ENCODE measurements at places on chromosomes 1 and 21.

DNA sequence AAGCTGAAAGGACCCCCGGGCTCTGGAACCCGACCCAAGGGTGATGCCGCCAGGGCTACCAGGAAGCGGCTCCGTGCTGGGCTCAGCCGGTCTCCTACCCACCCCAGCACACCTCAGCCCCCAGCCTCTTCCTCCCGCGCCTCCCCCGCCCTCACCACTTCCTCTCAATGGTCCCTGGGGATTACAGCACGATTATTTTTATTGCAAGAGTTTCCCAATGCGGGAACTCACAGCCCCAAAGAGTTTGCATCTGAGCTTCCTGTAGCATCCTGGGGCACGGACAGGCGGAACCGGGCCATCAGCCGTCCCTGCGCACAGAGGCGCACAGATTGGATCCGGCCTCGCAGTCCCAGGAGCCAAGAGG is 8.7 kb upstream of the SLX9 start:
- DNase-seq, result no peak

GRCh38 chr1:43552813-43553212 is 22.1 kb downstream of the PTPRF start:
- no peak for DNase-seq

DNA sequence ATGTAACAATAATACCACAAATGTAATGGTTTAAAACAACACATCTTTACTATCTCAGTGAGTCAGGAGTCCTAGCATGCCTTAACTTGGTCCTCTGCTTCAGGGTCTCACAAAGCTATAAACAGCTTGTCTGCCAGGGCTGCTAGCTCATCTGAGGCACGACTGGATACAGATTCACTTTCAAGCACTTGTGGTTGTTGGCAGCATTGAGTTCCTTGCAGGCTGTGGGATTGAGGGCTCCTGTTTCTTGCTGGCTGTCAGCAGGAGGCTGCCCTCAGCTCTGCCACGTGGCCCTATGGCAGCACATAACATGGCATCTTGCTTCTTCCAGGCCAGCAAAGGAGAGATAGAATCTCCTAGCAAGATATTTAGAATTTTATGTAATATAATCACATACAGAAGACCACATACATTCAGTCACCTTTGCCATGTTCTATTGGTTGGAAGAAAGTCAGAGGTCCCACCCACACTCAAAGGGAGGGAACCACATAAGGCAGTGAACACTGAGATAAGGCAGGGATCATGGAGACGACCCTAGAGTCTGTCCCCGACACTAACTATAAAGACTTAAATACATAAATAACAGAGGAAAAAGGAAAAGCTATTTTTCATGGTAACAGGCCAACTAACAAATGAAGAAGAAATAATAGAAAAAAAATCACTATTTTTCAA is 18.9 kb upstream of the IPP start:
- no peak for DNase-seq

DNA sequence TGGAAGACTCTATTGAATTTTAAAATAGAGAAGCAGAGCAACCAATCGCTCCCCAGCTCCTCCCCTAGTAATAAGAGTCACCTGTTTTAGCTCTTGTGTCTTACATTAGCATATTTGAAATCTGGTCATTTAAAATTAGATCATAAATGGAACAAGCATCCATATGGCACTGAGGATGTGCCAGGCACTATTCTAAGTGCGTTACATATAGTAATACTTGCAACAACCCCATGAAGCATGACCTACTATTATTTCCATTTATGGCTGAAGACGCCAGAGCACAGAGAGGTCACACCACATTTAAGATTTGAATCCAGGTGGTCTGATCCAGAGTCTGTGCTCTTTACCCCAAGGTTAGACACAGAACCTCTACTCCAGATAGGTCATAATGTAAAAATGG is 82.0 kb upstream of the HIVEP3 start:
- no peak for DNase-seq

DNA sequence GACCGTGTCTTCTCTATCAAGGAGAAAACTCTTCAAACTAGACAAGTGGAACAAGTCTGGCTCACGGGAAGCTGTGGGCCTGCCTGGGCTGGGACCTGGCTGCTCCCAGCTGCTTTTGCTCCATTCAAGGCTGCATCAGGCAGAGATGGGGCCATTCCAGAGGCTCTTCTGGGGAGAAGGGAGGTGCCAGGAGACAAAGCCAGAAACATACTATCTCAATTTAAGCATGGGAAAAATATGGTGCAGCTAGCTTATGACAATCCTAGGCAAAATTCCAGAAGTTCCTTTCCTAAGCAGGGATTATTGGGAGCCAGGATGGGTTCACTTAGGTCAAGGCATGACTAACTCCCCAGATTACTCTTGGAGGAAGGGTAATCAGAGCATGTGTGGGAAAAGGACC is 90.8 kb upstream of the SLC2A1 start:
- no peak for DNase-seq

DNA sequence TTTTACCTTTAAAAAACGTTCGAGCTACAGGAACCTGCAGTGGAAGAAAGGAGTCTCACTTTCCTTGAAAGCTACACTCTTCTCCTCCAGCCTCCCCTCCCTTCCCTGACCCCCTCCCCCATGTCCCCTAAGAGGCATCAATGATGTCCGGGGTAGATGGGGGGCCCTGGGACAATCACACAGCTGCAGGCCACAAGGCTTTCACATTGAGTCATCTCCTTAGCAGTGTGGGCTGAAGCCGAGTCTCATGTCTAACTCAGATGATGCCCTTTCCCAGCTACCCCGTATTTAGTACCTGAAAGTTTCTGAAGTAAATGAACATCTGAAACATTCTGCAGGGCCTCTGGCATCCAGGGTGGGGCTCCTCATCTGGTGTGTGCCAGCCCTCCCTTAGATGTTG is 6.3 kb upstream of the GPR25 start:
- no peak for DNase-seq

GRCh38 chr1:13628218-13628617 is 44.6 kb downstream of the PDPN start:
- no peak for DNase-seq

DNA sequence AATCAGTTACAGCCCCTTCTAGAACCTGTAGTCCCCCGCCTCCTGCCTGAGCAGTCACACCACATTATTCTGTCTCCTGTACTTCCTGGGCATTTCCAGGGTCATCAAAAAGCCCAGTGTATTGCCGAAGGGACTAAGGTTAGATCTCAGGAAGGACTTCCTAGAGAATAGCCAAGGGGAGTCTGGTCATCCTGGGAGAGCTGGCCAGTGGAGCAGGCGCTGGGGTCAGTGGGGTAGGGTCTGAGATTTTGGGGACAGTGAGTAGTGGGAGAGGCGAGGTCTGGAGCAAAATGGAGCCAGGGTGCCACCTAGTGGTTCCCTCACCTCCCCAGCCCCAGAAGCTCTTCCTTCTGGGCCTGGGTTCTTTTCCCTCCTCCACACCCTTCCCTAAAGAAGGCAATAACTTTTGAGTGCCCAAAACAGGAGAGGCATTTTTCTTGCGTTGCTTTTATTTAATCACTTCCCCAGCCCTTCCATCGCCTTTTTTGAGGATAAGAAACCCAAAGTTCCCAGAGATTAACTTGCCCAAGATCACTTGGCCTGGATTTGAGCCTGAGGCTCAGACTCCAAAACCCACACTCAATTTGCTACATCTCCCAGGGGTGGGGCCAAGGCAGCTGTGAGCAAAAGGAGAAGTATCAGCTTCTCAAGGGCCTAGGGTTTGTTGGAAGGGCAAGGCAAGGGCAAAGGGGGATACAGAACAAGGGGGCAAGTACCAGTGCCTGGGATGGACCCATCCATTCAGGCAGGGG is 7.3 kb upstream of the PMVK start:
- DNase-seq, result peak; percentile 59

DNA sequence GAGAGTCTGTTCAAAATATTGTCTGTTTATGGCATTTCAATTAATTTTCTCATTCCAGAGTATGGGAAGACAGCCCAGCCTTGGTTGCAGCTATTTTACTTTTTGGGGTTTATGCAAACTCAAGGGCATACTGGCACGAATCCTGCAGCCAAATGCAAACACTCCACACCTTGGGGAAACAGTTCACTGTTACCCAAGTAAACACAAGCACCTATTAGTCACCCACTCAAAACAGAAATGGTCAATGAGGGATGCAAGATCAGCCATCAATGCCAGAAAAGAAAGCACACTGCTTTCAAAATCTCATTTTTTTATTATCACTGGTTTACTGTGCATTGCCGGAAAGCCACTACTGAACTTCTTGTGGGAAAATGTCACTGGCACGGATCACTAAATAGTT is 170.6 kb downstream of the RUNX1 start:
- peak; percentile 94 for DNase-seq

All from DMS53 (cell line).